ENCODE measurements at places on chromosomes 6 and 20. TPM values are rescaled to one million over a fixed set of nuclear protein-coding genes. Genes with fewer than 3 reads are reported as not detected.
A peak's percentile ranks its signal among the peaks of the same experiment; 100 is the strongest.

SLC44A4 gene
- total RNA-seq = 0.36 TPM

PAK5 gene
- total RNA-seq = not detected

SNAP25 gene
- total RNA-seq = 1.1 TPM

SLC22A16 gene
- total RNA-seq = not detected

ECT2L gene
- total RNA-seq = not detected

SAMD10 gene
- 0.54 TPM for total RNA-seq

BMP6 gene
- total RNA-seq = 0.28 TPM

TDP2 gene
- total RNA-seq = 13.6 TPM

FAM209B gene
- total RNA-seq = not detected

ZBP1 gene
- total RNA-seq = not detected

DNA sequence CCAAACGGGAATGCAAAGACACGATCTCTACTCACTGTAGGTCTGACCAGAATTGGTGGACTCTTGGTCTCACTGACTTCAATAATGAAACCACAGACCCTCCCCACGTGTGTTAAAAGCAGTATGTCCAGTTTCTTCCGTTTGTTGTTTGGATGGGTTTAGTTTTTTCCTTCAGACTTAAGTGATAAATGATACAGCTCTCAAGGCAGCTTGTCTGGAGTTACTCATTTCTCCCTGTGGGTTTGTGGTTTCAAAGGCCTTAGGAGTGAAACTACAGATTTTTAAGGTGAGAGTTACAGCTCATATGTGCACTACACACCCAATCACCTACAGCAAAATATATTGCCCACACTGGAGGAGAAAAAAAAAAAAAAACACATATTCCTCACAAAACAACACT is 86.7 kb upstream of the STMND1 start:
- H3K27me3 ChIP-seq = no peaks in the 10 kb centered on the region
- DNase-seq = peak; percentile 89
- H3K27ac ChIP-seq = 0 out of 2 replicates have a peak overlapping the region, but pooled peaks have one; percentile 6
- no peak overlapping the region for H3K4me3 ChIP-seq
- H3K4me1 ChIP-seq = peaks cover 18% of the 10 kb centered on the region

- DNase-seq = no peak
- no peak overlapping the region for H3K4me3 ChIP-seq
- H3K27ac ChIP-seq = no peak overlapping the region
- H3K4me1 ChIP-seq = no peaks in the 10 kb centered on the region
Measured at GRCh38 chr6:135163440-135163738, 17.7 kb upstream of the MYB start.

GRCh38 chr20:32116079-32116521 is 6.6 kb downstream of the TM9SF4 start:
- H3K4me3 ChIP-seq = no peak overlapping the region
- peaks cover 2% of the 10 kb centered on the region for H3K4me1 ChIP-seq
- H3K27ac ChIP-seq = no peak overlapping the region
- peaks cover 6% of the 10 kb centered on the region for H3K36me3 ChIP-seq
- peak; percentile 22 for DNase-seq

DNA sequence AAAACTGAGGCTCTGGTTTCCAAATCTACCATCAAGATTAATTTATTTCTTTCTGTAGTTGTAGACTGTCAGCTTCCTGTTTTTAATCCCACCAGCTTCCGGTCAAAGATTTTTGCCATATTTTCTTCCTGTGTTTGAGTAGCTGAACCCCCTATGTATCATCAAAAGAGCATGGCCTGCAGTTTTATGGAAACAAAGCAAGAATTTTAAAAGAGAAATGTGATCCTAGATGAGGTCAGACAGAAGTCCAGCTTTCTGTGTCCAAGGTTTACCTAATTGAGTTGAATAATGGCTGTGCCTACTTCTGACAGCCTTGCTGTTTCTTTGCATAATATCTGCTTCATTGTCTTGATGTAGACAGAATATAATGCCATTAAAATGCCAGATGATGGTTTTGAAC is 163.7 kb downstream of the CARMIL1 start:
- H3K36me3 ChIP-seq = no peaks in the 10 kb centered on the region
- no peak overlapping the region for H3K4me3 ChIP-seq
- no peaks in the 10 kb centered on the region for H3K27me3 ChIP-seq
- H3K27ac ChIP-seq = no peak overlapping the region

DNA sequence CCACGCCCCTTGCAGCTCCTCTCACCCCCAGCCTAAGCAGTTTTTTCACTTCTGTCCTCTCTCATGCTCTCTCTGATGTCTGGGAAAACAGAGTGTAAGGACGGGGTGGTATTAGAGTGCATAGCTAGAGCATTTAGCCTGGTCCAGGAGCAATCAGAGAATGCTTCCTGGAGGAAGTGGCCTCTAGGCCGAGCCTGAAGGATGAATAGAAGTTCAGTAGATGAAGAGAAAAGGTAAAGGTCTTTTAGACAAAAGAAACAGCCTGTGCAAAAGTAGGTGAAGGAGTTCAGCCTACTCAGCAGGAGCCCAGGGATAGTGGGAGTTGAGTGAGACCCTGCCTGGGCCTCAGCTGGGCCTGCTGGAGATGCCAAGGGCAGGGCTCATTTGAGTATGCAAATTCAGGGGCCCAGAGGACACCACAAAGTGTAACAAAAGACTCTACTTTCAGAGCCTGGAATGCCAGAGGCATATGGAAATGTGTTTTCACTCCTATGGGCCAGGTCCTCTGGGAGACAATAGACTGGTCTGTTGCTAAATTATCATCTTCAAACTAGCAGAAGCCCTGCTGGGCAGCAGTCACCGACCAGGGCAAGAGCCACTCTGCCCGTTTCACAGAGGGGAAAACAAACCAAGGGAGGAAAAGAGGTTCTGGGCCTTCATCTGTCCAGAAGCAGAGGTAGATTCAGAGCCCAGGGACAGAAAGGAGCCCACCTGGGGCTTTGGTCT is 19.7 kb upstream of the TM9SF4 start:
- no peaks in the 10 kb centered on the region for H3K4me1 ChIP-seq
- H3K36me3 ChIP-seq = no peaks in the 10 kb centered on the region
- no peak for DNase-seq
- H3K27me3 ChIP-seq = peaks cover 48% of the 10 kb centered on the region
- no peak overlapping the region for H3K4me3 ChIP-seq

GRCh38 chr6:24979176-24979575 is 43.4 kb upstream of the RIPOR2 start:
- no peaks in the 10 kb centered on the region for H3K36me3 ChIP-seq
- H3K4me3 ChIP-seq = no peak overlapping the region
- no peak for DNase-seq
- H3K27ac ChIP-seq = no peak overlapping the region
- H3K27me3 ChIP-seq = no peaks in the 10 kb centered on the region
- H3K4me1 ChIP-seq = peaks cover 15% of the 10 kb centered on the region

DNA sequence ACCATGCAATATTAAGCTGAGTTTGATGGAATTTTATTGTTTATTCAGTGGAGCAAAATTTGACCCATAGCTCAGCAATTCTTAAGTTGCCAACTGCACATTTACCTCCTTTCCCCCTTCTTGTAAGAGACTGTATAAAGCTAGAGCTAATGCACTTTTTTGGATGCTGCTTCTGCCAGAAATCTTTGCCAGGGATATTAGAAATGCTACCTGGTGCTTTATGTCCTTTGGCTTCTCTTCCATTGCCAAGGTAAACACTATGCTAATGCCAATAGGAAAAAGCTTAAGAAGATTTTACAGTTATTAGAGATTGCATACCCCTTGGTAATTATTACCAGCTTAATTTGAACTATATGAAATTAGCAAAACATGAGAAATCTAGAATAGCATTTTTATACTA is 79.0 kb upstream of the OGFRL1 start:
- H3K36me3 ChIP-seq = no peaks in the 10 kb centered on the region
- no peak overlapping the region for H3K4me3 ChIP-seq
- H3K4me1 ChIP-seq = no peaks in the 10 kb centered on the region

GRCh38 chr6:52063584-52064344 is 23.6 kb downstream of the PKHD1 start:
- H3K4me3 ChIP-seq = no peak overlapping the region
- H3K36me3 ChIP-seq = no peaks in the 10 kb centered on the region
- no peaks in the 10 kb centered on the region for H3K4me1 ChIP-seq

DNA sequence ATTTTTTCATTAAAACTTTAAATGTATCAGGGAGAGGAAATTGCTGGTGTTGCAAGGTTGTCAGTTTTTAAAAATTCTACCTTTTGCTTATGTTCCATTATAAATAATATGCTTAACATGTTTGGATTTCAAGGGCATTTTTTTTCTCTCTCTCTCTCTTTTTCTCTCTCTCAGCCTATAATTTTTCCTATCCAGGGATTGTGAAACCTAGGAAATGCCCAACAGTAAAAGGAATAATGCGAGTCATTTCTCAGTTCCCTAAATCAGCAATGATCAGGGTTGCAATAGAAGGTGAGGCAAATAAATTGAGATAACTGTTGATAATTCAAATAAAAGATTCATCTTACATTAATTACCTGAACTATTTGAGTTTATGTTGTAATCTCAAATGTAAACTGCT is 53.2 kb upstream of the IFNGR1 start:
- H3K36me3 ChIP-seq = no peaks in the 10 kb centered on the region
- H3K4me3 ChIP-seq = no peak overlapping the region
- no peaks in the 10 kb centered on the region for H3K4me1 ChIP-seq
- H3K27ac ChIP-seq = no peak overlapping the region

DNA sequence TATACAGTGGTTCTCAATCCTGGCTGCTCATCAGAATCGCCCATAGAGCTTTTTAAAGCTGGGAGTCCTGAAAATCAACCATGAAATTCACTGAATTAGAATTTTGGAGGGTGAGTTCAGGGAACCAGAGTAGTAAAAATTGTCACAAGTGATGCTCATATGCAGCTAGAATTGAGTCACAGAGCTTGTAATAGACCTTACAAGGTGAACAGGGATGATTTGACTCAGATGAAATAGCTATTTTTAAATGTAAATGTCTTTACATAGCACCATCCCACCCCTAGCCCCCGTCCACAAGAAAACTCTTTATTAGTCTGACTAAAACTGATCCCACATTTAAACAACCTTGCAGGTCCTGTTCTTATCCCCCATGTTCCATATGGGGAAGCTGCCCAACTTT is 531.7 kb downstream of the LMBRD1 start:
- H3K4me3 ChIP-seq = no peak overlapping the region
- no peak for DNase-seq
- no peaks in the 10 kb centered on the region for H3K27me3 ChIP-seq
- H3K4me1 ChIP-seq = no peaks in the 10 kb centered on the region
- no peaks in the 10 kb centered on the region for H3K36me3 ChIP-seq
- H3K27ac ChIP-seq = no peak overlapping the region

GRCh38 chr20:17786221-17786718 is 86.5 kb downstream of the BANF2 start:
- peak; percentile 75 for DNase-seq
- H3K36me3 ChIP-seq = no peaks in the 10 kb centered on the region
- H3K4me1 ChIP-seq = peaks cover 7% of the 10 kb centered on the region
- H3K27me3 ChIP-seq = no peaks in the 10 kb centered on the region
- 0 out of 2 replicates have a peak overlapping the region, but pooled peaks have one; percentile 10 for H3K27ac ChIP-seq
- no peak overlapping the region for H3K4me3 ChIP-seq

GRCh38 chr6:14423330-14423729 is 305.8 kb downstream of the CD83 start:
- no peak overlapping the region for H3K27ac ChIP-seq

GRCh38 chr6:11785415-11785773 is 6.8 kb upstream of the ADTRP start:
- no peak for DNase-seq
- no peaks in the 10 kb centered on the region for H3K4me1 ChIP-seq
- H3K4me3 ChIP-seq = no peak overlapping the region
- no peak overlapping the region for H3K27ac ChIP-seq
- no peaks in the 10 kb centered on the region for H3K36me3 ChIP-seq

- H3K4me1 ChIP-seq = peaks cover 5% of the 10 kb centered on the region
- no peaks in the 10 kb centered on the region for H3K36me3 ChIP-seq
- H3K4me3 ChIP-seq = no peak overlapping the region
Measured at GRCh38 chr6:107707346-107708275, 116.5 kb downstream of the SCML4 start.

GRCh38 chr6:154931711-154932424 is 63.2 kb upstream of the TIAM2 start:
- H3K4me3 ChIP-seq = no peak overlapping the region
- H3K27ac ChIP-seq = peak overlapping the region; percentile 22
- H3K4me1 ChIP-seq = peaks cover 17% of the 10 kb centered on the region
- peak; percentile 73 for DNase-seq

- no peak overlapping the region for H3K27ac ChIP-seq
- DNase-seq = no peak
- H3K4me1 ChIP-seq = no peaks in the 10 kb centered on the region
- H3K4me3 ChIP-seq = no peak overlapping the region
- no peaks in the 10 kb centered on the region for H3K36me3 ChIP-seq
- H3K27me3 ChIP-seq = no peaks in the 10 kb centered on the region
Measured at GRCh38 chr6:12071064-12071615, 59.0 kb downstream of the HIVEP1 start.

GRCh38 chr20:37189416-37190016 is 10.2 kb upstream of the MROH8 start:
- peaks cover 24% of the 10 kb centered on the region for H3K36me3 ChIP-seq
- H3K27me3 ChIP-seq = no peaks in the 10 kb centered on the region
- no peaks in the 10 kb centered on the region for H3K4me1 ChIP-seq
- no peak overlapping the region for H3K4me3 ChIP-seq

DNA sequence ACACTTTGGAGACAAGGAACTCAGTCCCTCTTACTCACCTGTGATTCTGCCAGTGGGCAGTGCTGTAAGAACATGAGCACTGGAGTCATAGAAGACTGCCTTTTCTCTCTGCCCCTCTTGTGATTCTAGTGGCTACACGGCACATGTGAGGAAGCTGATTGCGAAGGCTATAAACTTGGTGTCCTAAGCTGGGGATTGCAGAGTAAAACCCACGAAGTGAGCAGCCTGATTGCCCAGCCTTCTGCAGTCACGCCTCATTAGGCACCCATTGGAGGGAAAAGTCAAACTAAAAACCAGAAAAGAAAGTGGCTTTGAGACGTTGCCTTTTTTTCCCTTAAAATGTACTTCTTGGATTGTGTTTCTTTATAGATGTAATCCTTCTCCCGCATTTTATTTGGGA is 748.4 kb upstream of the CHD6 start:
- no peak overlapping the region for H3K4me3 ChIP-seq
- H3K36me3 ChIP-seq = no peaks in the 10 kb centered on the region
- no peak for DNase-seq

DNA sequence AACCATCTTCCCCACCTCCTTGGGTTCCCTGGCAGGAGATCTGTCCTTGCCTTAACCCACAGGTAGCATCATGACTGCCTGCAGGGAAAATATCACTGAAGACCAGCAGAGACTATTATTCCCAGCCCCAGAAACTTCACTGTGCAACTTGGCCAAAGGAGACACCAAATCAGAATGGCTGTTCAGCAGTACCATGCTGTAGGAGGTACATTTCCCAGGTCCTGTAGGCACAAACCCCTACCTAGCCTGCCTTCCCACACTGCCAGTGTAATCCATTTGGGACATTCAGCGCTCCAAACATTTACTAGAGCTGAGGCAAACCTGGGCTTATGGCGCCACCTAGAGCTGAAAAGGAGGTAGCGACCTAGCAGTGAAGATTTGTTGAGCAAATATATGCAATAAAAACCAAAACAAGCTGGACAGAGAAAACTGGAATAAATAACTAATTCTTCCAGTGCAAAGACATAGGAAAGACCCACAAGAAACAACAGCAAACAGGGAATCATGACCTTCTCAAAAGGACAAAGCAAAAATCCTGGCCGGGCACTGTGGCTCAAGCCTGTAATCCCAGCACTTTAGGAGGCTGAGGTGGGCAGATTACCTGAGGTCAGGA is 60.3 kb downstream of the VTA1 start:
- H3K27me3 ChIP-seq = no peaks in the 10 kb centered on the region
- DNase-seq = peak; percentile 64
- H3K4me1 ChIP-seq = no peaks in the 10 kb centered on the region
- no peak overlapping the region for H3K27ac ChIP-seq

All from IMR-90 (cell line).